Hepatocyte (in vitro differentiated cells): ENCODE measurements at places on chromosomes 7 and 10. TPM values are rescaled to one million over a fixed set of nuclear protein-coding genes. Genes with fewer than 3 reads are reported as not detected.

DNA sequence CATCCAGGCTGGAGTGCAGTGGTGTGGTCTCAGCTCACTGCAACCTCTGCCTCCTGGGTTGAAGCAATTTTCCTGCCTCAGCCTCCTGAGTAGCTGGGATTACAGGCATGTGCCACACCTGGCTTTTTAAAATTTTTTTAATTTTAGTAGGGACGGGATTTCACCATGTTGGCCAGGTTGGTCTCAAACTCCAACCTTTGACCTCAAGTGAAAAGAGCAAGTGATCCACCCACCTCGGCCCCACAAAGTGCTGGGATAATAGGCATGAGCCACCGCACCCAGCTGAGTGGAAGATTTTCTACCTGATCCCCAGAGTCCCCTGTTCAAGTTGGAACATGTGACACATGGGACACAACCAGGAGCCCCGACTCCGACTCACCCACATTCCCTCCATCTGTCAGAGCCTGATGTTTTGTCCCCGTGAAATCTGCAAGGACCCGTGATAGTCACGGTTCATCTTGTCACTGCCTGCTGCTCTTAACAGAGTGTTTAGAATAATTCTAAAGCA, 104.5 kb downstream of the SMURF1 start:
- no peaks in the 10 kb centered on the region for H3K36me3 ChIP-seq
- no peak overlapping the region for H3K27ac ChIP-seq
- no peaks in the 10 kb centered on the region for H3K27me3 ChIP-seq
- peaks cover 3% of the 10 kb centered on the region for H3K4me1 ChIP-seq
- no peak for DNase-seq

DNA sequence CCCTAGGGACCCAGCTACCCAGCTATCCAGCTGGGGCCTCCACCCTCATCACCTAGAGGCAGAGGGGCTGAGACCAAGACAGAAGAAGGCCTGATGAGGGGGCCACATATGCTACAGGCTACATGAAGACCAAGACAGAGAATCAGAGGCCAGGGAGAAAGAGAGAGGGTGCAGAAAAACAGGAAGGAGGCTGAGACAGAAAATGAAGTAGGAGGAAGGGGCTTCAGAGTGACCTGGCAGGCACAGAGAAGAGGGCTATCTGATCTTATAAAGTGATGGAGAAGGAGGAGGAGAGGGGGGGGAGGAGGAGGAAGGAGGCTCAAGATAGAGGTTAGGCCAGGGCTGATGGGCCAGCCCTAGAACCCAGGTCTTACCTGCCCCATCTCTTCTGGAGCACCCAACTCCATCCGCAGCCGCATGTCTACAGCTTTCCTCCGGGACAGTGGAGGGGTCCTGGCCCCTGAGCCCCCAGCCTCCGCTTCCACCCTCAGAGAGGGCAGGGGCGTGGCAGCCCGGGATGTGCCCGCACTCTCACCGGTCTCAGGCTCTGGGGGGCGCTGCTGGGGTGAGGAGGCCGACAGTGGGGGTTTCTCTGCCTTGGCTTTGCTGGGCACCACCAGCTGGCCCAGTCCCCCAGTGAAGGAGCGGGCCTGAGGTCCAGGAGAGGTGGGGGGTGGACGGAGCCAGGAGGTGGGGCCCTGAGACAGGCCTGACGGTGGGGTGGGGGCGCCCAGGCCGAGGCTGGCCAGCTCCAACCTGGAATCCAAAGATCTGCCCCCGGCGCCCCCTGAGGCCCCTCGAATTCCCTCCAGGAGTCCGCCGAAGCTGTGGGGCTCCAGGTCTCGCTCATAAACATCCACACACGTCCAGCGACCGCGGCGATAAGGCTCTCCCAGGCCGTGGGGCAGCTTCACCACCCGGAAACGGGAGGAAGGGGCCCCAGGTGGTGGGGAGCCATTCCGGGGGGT, 1.8 kb downstream of the TSC22D4 start:
- no peak for DNase-seq
- peak overlapping the region; percentile 76 for H3K4me3 ChIP-seq
- H3K4me1 ChIP-seq: peaks cover 28% of the 10 kb centered on the region
- H3K36me3 ChIP-seq: no peaks in the 10 kb centered on the region
- peak overlapping the region; percentile 89 for H3K27ac ChIP-seq

DNA sequence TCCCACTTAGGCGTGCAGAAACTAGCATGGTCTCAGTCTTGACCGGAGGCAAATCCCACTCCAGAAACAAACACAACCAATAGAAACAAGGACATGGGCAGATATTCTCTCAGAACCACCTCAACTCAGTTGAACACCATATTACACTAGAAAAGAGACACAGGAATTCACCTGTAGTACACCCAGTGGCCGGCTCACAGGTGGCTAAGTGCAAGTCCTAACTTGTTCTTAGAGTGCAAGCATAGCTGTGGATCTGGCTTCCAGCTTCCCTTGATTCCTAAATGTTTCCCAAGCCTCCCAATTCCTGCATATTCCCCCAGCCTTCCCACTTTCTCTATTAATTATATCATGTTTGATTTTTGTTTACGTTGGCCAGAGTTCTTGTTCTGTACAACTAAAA, 164.4 kb downstream of the TPK1 start:
- H3K27ac ChIP-seq: no peak overlapping the region
- no peak overlapping the region for H3K4me3 ChIP-seq
- no peaks in the 10 kb centered on the region for H3K36me3 ChIP-seq
- no peak for DNase-seq
- H3K27me3 ChIP-seq: no peaks in the 10 kb centered on the region

DNA sequence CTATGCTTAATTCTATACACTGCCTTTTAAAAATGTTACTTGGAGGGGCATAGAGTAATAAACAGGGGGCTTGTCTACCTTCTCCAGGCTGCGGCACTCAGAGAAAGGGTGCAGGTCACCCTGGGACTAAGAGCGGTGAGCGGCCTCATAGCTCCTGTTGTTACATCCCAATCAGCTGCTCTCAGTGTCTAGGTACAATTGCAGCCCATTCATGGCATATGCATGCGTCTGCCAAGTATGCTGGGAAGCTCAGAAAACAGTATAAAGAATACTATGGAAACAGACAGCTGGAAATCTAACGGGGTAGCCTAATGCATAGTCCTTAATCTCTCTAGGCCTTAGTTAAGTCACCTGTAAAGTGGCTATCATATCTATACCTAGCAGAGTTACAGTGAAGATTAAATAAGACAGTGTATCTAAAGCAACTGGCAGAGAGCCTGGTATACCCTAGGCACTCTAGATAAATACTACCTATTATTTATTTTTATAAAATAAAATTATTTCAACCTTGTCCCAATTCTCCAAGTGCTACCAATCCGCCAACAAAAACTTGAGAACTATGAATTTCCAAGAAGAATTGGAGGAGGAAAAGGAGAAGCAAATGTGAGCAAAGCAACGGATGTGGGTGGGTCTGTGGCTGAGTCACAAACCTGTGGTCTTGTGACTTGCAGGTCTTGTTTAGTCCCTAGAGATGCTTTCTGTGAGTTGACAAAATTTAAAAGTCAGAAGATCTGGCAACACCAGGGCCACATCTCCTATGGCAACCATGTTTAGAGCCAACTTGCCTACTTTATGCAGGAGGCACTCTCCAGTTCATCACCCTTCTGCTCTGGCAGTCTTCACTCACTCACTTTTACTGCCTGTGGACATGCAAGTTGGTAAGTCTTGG, 183.0 kb downstream of the RAPGEF5 start:
- no peaks in the 10 kb centered on the region for H3K27me3 ChIP-seq
- H3K4me1 ChIP-seq: no peaks in the 10 kb centered on the region
- H3K36me3 ChIP-seq: no peaks in the 10 kb centered on the region
- no peak overlapping the region for H3K27ac ChIP-seq
- DNase-seq: no peak

DNA sequence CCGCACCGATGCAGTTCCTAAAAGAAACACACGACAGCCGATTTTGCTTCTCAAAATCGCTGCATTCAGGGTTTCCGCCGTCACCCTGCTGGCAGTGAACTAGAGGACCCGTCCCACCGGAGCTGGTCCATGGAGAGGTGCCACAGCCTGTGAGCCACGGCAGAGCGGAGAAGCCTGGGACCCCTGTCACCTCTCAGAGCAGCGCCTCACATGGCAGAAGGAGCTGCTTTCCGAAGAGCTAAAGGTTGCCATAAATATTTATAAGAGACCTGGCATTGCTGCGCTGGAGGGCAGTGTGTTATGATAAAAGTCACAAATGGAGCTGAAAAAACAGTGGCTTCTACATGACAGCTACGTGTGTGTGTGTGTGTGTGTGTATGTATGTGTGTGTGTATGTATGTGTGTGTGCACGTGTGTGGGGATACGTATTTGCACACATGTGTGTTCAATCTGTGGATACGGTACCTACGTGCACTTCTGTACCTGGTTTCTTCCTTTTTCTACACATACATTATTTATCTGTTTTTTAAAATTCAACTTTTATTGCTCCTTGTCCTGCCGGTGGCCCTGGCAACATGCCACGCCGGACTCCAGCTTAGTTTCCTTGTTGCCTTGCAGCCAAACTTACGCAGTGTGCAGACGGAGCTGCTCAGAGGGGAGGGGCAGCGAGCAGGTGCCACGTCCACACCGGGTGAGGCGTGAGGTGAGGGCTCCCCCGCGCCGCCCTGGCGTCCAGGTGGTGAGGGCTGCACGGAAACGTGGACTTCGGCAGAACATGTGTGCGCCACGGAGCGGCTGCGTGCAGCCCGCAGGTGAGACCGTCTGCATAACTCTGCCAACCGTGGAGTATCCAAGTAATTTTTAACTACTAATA, 115.2 kb upstream of the PITRM1 start:
- H3K27me3 ChIP-seq: no peaks in the 10 kb centered on the region
- no peaks in the 10 kb centered on the region for H3K36me3 ChIP-seq
- DNase-seq: no peak
- H3K27ac ChIP-seq: no peak overlapping the region
- no peaks in the 10 kb centered on the region for H3K4me1 ChIP-seq
- no peak overlapping the region for H3K4me3 ChIP-seq

Gene AZGP1
- 44.3 and 73.6 TPM in 2 replicates for polyA plus RNA-seq

Gene TMEM176B
- polyA plus RNA-seq: 175 and 204 TPM in 2 replicates

Gene OGA
- 46.1 and 55.7 TPM in 2 replicates for polyA plus RNA-seq
